Uterine smooth muscle cell (primary cell): ENCODE measurements at places on chromosomes 2 and 18. TPM values are rescaled to one million over a fixed set of nuclear protein-coding genes. Genes with fewer than 3 reads are reported as not detected.

The RGPD3 gene
- 0.33 and 0.37 TPM in 2 replicates for total RNA-seq

The DNAJC5G gene
- not detected in 2 replicates for total RNA-seq

The PPP1R7 gene
- total RNA-seq, result 78.4 and 90.4 TPM in 2 replicates

The SLC19A3 gene
- under 0.01 TPM in 2 replicates for total RNA-seq
